Smooth muscle cell of trachea (primary cell): ENCODE measurements at places on chromosomes 6 and 20. TPM values are rescaled to one million over a fixed set of nuclear protein-coding genes. Genes with fewer than 3 reads are reported as not detected.

BMP6 gene
- 0.87 and 1.3 TPM in 2 replicates for total RNA-seq

PTGIS gene
- 56.0 and 255 TPM in 2 replicates for total RNA-seq

MAFB gene
- 1.0 and 3.3 TPM in 2 replicates for total RNA-seq

TREM2 gene
- 0.33 and 0.44 TPM in 2 replicates for total RNA-seq

MAPK13 gene
- 11.3 and 13.9 TPM in 2 replicates for total RNA-seq

SLC2A10 gene
- total RNA-seq: 38.0 and 90.1 TPM in 2 replicates

IMPG1 gene
- not detected in 2 replicates for total RNA-seq

SLC17A2 gene
- total RNA-seq: not detected in 2 replicates

FAM83B gene
- under 0.01 TPM in 1 of 2 replicates, not detected in the other for total RNA-seq

ZKSCAN8 gene
- total RNA-seq: 18.3 and 18.4 TPM in 2 replicates

GPR63 gene
- 0.29 and 0.99 TPM in 2 replicates for total RNA-seq

WFDC2 gene
- total RNA-seq: not detected in 2 replicates

OPRM1 gene
- total RNA-seq: under 0.01 TPM in 1 of 2 replicates, not detected in the other

FOXA2 gene
- total RNA-seq: not detected in 2 replicates

TBXT gene
- not detected in 2 replicates for total RNA-seq

TRIM15 gene
- not detected in 2 replicates for total RNA-seq

EYS gene
- 0.29 and 0.50 TPM in 2 replicates for total RNA-seq

OTOR gene
- not detected in 2 replicates for total RNA-seq

IL20RA gene
- total RNA-seq: 0.33 and 0.58 TPM in 2 replicates

TRIM31 gene
- total RNA-seq: not detected in 2 replicates

CSNK2B gene
- total RNA-seq: 112 and 124 TPM in 2 replicates

BNIP5 gene
- not detected in 2 replicates for total RNA-seq
